HCT116 (cell line): ENCODE measurements at places on chromosomes 3 and 15. TPM values are rescaled to one million over a fixed set of nuclear protein-coding genes. Genes with fewer than 3 reads are reported as not detected.

SAMD7 gene
- not detected for total RNA-seq

NOP10 gene
- 216 TPM for total RNA-seq

TF gene
- 10.4 TPM for total RNA-seq

PLA2G4E gene
- not detected for total RNA-seq

GOLGA6L9 gene
- 4.3 TPM for total RNA-seq

NMNAT3 gene
- 5.7 TPM for total RNA-seq

AADACL2 gene
- not detected for total RNA-seq

MYL3 gene
- total RNA-seq = not detected

DISP2 gene
- 3.3 TPM for total RNA-seq

GUCA1C gene
- not detected for total RNA-seq

PDCD10 gene
- total RNA-seq = 59.0 TPM

TRIM59 gene
- total RNA-seq = 41.6 TPM

GTF2E1 gene
- total RNA-seq = 21.5 TPM

DNAJC13 gene
- total RNA-seq = 28.8 TPM

DLL4 gene
- total RNA-seq = 1.5 TPM

SAMMSON gene
- not detected for total RNA-seq

CLSTN2 gene
- total RNA-seq = 0.02 TPM

DPPA2 gene
- total RNA-seq = not detected

ASB14 gene
- total RNA-seq = not detected

MYRIP gene
- 0.44 TPM for total RNA-seq

LXN gene
- not detected for total RNA-seq

SLC22A13 gene
- total RNA-seq = 0.47 TPM

NUP210 gene
- 74.9 TPM for total RNA-seq

TERC gene
- 47.0 TPM for total RNA-seq

WWTR1 gene
- total RNA-seq = 46.9 TPM

ACOX2 gene
- total RNA-seq = 12.8 TPM

FRMD4B gene
- total RNA-seq = 2.0 TPM

C2CD4B gene
- not detected for total RNA-seq

CRABP1 gene
- 0.47 TPM for total RNA-seq

GOLGA8S gene
- 0.15 TPM for total RNA-seq

CA12 gene
- 1.8 TPM for total RNA-seq

METTL6 gene
- 14.7 TPM for total RNA-seq

ROPN1 gene
- total RNA-seq = not detected

XCR1 gene
- not detected for total RNA-seq
